Right ventricle myocardium superior (tissue), 1 donor: ENCODE measurements at places on chromosomes 3 and 15.
A peak's percentile ranks its signal among the peaks of the same experiment; 100 is the strongest.

DNA sequence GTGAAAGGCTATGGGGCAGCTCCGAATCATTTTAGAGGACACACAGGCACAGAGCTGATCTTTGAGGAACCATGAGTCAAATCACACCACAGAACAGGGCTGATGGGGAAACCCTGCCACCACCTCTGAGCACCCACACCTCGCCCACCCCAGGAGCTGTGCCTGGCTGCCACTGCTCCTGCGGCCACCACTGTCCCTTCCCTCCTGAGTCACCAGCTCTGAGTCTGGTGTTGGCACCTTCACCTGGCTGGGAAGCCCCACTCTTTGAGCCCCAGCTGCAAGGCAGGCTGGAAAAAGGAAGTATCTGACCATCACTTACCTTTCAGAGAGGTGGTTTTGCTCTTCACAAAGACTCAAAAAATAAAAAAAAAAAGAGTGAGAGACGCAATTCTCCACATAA lies 63.6 kb upstream of the MEF2A start:
- no peak for DNase-seq

DNA sequence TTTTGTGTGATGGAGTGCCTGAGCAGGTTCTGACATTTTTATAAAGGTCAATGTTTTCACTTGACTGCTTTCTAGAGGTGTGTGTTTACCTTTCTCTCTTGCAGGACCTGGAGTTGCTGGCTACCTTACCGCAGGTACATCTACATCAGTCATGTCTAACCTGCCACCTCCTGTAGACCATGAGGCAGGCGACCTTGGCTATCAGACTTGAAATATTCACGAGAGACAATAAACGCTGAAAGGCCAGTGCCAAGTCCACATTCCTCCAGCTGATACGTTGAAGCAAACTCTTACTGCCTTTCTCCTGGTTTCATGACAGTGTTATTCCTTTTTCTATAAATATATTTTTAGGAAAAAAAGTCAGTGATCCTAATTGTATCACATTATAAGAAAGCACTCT lies 59.0 kb upstream of the ACKR4 start:
- no peak for DNase-seq

GRCh38 chr3:64625381-64625780 lies 62.4 kb downstream of the ADAMTS9 start:
- no peak for DNase-seq

DNA sequence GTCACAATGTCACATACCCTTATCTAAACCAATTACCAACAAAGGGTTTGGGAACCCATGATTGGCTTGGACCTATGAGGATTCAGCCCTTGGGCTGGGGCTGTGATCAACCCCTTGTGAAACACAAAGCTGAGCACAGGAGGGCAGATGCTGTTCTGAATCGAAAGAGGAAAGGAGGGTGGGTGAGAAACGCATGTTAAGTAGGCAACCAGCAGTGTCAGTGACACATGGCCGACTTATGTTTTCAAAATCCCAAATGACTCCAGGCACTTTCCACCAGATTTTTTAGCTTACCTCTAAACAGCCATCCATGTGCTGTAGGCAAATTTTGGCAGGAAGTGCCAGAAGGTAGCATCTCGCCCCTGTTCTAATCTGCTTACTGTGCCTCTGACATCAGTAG lies 34.1 kb upstream of the KLHL25 start:
- DNase-seq: no peak

- no peak for DNase-seq
These were observed 30.4 kb downstream of the NXPE3 start for GRCh38 chr3:101809178-101810021.

DNA sequence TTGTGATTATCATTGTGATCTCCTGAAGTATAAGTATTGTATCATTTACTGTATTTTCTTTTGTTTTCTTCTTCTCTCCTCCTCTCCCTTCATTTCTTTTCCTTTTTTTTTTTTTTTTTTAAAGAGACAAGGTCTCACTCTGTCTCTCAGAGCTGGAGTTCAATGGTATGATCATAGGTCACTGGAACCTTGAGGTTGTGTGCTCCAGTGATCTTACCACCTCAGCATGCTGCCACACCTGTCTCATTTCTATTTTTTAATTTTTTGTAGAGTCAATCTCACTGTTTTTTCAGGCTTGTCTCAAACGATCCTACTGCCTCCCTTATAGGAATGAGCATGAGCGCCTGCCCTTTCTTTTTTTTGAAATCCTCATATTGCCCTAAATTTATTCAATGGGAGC lies 23.4 kb downstream of the NMD3 start:
- DNase-seq: no peak

DNA sequence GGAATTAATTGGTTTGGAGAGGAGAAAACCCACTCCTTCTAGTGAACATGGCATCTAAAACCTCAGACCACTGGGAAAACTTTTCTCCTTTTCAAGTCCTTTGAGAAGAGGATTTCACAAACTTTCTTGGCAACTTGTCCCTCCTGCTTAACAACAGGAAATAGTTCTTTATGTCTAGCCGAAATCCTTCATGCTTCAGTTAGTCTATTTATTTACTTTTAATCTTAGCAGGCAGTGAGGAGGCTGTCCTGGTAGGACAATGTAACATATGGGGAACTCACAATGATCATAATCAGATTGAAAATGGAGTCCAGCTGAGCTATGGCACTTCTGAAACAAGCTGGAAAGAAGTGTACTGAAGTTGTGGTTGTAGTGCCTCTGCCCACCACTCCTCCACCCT lies 50.6 kb downstream of the KY start:
- no peak for DNase-seq

DNA sequence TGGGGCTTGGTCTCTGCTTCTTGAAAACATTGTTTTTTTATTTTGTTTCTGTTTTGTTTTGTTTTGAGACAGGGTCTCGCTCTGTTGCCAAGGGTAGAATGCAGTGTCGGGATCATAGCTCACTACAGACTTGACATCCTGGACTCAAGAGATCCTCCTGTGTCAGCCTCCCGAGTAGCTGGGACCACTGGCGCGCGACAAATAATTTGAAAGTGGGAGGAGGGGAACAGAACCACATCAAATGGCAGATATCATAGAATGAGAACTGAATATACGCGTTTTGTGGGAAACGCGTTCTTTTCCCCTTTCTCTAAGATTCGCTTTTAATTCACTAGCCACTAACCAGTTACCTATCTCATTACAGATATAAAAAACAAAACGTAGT lies 641 bp upstream of the VPS13C start:
- DNase-seq: no peak

DNA sequence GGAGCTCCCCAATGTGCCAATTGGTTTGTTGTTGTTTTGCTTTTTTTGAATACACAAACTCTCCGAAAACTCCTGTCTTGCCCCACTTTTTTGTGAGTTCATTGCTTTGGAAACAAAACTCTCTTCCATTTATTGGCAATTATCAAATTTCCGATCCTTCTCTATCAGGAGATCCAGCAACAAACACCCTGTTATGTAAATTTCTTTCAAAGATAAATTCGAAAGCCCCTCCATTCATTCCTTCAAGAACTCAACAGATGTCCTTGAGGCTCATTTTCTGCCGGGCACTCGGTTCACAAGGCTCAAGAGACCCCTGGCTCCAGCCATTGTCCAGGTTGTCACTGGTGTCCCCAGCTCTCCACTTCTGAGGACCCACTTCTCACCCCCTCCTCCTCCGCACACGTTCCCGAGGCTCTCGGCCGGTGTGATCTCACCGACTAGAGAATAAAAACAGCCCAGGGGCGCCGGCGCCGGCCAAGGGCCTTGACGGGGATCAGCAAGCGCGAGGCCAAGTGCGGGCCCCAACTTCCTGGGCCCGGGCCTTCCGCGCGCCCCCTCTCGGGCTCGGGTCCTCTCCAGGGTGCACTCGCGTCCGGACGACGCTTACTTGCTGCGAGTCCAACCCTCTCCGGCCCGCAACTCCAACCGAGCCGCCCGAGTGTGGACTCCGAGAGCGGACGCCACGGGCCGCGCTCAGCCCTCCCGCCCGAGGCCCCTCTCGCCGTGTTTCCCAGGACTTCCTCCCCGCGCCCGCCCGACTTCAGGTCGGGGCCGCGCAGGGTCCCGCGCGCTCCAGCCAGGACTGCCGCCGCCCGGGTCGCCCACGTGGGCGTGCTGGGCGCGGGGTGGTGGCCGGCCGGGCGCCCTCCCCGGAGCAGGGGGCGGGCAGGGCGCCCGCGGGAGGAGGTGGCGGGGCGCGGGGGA lies 533 bp upstream of the SMAD3 start:
- peak; percentile 78 for DNase-seq

DNA sequence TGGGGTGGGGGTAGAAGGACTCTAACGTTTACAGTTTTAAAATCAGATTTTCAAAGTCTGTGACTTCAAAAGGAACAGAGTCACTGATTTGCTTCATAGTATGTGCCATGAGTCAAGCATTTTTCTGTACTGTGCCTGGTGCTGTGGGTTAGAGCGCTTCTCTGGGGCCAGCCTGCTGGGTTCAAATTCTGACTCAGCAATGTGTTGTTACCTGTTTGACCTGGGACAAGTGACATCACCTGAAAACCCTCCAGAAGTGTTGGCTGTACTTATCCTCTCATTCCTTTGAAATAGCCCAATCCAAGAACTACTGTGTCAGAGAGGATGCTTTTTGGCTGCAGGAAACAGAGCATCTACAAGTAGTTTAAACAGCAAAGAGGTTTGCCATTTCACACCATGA lies 101.7 kb downstream of the LSM3 start:
- no peak for DNase-seq

DNA sequence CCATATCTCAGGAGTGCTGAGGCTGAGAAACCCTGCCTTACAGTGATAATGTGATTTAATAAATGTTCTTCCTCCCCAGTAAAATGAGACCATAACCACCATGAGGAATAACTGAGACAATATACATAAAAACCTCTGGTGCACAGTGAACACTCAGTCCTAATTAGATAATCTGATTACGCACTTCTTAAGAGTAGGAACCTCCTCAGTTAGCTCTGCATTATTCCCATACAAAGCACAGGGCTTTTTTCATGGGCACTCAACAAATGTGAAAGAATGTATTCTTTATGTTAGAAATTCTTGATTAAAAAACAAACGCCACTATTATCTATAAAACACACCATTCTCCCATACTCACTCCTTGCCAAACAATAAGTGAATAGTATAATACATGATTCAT lies 97.0 kb downstream of the TNIK start:
- DNase-seq: no peak

- DNase-seq: no peak
These were observed 85.2 kb upstream of the CHL1 start for GRCh38 chr3:111143-112069.

DNA sequence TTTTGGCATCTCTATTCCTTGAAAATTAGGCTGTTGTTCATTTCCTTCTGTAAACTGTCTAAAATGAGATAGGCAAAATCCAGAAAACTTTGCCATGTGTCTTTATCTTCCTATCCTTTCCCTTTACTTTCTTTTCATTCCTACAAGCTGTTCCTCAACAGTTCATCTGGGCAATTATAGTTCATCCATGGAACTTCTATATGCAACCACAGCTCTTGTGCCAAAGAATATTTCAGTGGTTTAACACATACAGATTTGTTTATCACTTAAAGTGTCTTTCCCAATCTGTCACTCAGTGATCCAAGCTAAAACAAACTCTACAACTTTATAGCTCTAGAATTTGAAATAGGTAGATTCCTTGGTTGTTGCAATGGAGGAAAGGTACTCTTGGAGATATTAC lies 230.3 kb upstream of the EPHA6 start:
- no peak for DNase-seq

DNA sequence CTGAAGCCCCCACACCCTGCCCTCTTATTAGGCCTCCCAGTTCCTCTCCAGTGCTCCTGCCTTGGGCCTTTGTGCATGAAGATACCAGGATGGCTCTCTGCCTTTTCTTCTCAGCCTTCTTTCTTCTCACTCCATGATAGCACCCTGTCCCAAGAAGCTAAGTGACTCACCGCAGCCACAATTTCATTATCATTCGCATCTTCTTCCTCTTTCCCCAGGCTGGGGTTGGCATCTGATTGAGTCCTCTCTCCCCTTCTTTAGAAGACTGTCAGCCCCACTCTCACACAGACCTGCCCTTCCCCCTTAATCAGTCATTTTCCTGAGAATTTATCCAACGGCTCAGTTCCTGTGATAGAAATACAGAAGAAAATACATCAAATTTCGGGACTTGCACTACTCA lies 102.0 kb downstream of the STAC start:
- no peak for DNase-seq

GRCh38 chr15:65528461-65529060 lies 1.7 kb upstream of the HACD3 start:
- no peak for DNase-seq

- DNase-seq: no peak
These were observed 5.1 kb upstream of the MTHFS start for GRCh38 chr15:79901958-79902357.

- no peak for DNase-seq
These were observed 7.9 kb upstream of the HHATL start for GRCh38 chr3:42710323-42711021.

GRCh38 chr3:168212664-168213285 lies 117.1 kb upstream of the GOLIM4 start:
- DNase-seq: no peak

DNA sequence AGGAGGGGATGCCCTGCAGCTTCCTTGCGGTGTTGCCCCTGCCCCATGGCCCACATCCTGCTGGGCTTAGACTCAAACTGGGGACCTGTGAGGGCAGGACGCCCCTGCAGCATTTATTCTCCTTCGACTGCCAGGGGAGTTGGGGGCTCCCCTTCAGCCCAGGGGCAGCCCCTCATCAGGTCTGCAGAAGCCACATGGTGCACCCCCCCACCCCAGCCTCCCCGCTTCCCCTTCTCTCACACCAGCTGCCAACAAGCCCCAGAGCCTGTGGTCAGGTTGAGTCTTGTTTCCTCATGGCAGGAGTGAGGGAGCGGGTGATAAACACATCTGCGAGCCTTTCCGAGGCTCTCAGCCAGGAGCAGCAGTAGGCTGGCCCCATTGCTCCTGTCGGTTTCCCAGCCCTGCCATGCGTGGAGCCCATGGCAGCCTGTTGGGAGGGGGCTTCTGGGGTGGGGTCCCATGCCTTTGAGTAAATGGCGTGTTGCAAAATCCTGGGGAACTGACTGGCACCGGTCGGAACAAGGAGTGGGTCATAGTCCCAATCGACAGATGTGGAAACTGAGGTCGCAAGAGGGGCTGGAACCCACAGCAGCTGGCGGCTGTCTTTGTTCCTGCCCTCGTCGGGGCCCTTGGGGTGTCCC lies 27.8 kb downstream of the WNT7A start:
- DNase-seq: no peak

GRCh38 chr3:66722675-66723074 lies 221.9 kb upstream of the LRIG1 start:
- DNase-seq: no peak

DNA sequence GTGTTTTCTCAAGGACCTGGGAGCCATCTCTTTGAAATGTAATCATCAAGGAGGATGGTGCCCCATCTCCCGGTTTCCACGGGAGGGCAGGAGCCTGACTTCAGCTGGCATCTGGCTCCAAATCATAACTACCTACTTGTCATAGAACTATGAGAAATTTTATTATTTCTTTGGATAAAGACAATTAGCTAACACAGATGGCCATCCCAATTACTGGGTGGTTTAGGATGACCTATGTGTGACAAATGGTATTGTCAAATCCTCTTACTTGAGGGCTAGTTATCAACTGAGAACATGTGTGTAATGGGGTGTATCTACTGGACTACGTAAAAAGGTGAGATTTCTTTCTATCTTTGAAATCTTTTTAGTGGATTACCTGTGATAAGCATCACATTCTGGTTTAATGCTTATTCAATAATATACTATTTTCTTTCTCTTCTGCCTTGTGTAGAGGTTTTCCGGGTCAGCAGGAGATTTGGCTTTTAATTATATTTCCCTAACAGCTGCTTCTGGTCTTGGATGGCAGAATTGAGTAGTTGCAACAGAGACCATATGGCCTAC lies 15.3 kb upstream of the PARP14 start:
- no peak for DNase-seq
